NCI-H1930 (cell line): ENCODE measurements at places on chromosomes 7 and 10.

DNA sequence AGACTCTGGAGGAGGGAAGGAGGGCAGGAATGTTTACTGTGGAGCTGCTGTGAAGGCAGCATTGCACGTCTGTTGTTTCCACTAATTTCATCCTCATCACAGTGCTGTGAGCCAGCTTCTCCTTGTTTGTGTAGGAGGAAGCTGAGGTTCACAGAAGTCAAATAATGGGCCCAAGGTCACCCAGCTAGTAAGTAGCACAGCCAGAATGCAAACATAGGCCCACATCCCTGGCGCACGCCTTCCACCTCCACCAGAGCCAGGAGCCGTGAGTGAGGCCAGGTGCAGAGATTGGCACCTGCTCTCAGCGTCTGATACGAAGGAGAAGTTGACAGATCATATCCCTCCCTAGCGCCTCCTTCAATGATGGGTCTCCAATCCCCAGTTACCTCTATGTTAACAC is 93.6 kb downstream of the HTR5A start:
- DNase-seq = no peak

GRCh38 chr7:24434972-24435371 is 138.3 kb upstream of the PALS2 start:
- DNase-seq = no peak

- DNase-seq = no peak
Observed at GRCh38 chr7:151687523-151688235, 168.0 kb upstream of the RHEB start.

GRCh38 chr7:74294191-74294998 is 5.2 kb downstream of the CLIP2 start:
- DNase-seq = no peak

DNA sequence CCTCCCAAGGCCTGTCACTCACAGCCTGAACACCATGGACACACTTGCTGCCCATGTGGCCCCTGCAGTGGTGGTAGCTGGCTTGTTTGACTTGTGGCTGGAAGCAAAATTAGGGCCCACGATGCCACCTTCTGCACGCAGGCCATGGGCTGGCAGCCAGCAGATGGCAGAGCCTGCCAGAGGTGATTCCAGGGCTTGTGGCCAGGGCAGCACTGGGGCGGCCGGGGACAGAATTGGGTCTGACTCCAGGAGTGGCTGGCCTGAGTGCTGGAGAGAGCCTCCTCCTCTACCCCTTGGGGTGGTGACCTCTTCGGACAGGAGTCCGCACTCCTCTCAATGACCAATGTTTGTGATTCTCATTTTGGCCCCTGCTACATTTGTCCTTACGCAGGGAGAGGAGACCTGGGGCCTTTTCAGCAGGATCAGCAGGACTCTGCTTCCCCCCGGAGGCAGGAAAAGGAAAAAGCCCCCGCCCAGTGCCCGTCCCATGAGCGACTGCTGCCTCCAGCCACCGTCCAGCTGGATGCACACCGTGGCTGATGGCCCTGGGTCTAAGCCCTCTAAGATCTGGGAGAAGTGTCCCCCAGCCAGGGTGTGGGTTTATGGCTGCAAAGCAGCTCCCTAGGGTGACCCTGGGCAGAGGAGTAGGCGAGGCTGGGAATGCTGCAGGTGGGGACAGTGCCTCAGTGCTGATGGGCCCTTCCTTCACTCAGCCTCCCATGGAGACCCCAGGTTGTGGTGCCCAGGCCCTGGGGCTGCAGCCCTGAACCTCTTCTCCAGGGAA is 26.5 kb downstream of the DNAJB12 start:
- peak; percentile 40 for DNase-seq

GRCh38 chr7:2734751-2735571 is 47.0 kb downstream of the AMZ1 start:
- DNase-seq = no peak

- DNase-seq = no peak
Observed at GRCh38 chr10:102661658-102662028, 17.4 kb downstream of the TRIM8 start.
